ENCODE measurements at places on chromosomes 11 and 22.

- DNase-seq, result no peak
Observed at GRCh38 chr11:95985174-95985808, 61.4 kb upstream of the MTMR2 start.

- no peak for DNase-seq
Observed at GRCh38 chr11:1082728-1083620, 8.3 kb downstream of the MUC2 start.

DNA sequence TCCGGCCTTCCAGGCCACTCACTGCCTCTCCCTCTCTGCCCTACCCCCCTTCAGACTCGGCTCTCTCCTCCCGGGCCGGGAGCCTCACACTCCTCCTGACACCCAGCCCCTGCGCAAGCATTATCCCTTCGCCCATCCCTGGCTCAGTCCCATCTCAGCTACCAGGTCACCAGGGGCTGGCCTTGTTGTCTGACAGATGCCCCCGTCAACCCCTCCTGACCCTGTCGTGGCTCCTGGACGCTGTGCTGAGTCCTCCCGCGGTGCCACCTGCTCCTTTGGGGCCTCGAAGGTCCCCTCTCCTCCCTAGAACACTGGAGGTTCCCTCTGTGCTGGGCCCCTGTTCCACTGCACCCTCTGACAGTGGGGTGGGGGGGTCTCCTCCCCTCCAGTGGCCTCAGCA is 32.9 kb downstream of the TRMU start:
- no peak for DNase-seq

DNA sequence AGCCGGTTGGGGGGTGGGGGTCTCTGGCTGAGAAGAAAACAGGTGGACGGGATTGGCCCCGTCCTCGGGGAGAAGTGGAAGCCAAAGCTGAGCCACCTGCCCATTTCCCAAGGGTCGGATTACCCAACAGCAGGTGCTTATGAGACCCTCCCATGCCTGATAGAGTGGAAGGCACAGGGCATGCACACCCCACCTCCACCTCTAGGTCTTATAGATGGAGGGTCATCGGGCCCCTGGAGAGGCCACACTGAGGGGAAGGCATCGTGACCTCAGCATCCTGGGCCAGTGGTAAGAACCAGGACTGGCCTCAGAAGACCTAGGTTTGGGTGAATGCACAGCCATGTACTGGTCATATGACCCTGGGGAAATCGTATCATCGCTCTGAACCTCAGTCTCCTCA is 85.9 kb downstream of the BUD13 start:
- DNase-seq, result no peak

DNA sequence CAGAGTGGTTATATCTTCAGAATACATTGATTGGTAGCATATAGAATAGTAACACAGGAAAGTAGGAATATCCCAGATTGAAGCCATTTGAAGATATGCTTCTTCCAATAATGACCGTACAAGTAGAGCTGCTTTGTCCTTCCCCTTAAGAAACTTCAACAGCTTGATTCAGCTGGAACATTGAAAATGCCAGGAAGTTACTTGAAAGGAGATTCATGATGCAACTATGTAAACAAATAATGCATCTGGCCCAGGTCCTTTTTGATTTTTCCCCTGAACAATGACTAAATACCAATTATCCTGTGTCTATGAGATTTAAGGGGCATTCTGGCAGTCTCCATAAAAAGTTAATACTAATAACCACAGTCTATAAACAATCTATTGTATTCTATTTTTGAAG is 3.0 kb downstream of the DKK3 start:
- DNase-seq, result no peak

GRCh38 chr11:21572210-21572609 is 620.7 kb upstream of the ANO5 start:
- no peak for DNase-seq

DNA sequence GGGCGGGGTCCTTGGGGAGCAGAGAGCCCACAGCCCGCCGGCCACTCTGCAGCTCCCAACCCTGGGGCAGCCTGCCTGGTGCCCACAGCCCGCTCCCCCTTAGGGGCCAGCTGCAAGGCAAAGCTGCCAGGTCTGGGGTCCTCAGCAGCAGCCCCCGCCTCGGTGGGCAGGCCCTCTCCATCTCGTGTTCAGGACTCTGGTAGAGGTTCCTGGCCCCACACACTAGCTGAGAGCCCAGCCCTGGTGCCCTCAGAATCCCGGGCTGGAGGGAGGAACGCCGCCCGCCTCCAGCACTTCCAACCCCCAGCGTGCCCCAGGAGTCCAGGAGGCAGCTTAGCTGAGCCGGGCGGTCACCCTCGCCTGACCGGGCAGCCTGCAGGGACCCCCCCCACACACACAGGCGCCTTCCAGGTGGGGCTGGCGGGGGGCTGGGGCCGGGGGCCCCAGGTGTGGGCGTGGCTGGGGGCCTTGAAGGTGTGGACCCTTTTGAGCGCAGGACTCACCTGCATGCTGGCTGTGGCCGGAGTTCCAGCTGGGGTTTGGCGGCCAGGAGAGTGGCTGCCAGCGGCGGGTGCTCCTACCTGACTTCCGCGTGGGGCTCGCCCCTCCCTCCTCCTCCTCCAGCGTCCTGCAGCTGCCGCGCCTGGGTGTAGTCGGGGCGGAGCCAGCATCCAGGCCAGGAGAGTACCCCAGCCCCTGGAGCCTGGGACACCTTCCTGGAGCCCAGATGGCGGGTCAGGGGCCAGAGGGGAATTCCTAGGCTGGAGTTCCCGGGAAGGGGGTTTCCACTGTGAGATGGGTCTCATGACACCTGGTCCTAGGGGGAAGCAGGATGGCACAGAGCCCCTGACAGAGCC is at the start of gene ANO9:
Gene ANO9 (minus strand): TSS at position 594 of the 857 bp plus-strand sequence. CDS start 85 bp downstream, at position 509.
- DNase-seq, result no peak

DNA sequence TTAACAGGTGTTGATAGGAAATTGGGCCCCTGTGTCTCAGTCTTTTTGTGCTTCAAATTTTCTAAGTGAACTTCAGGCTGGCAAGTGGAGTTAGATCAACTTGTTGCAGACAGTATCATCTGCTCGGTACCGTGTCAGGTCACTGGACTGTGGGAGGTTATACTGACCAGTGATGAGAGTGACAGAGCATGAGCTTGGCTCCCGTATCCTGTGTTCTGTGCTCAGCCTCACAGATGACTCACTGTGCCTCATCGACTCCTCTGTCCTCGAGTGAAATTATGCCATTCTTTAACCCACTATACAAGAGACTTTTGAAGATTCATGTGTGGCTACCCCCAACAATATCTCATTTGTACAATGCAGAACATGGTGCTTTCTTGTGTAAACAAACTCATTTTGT is 7.9 kb downstream of the GRAP2 start:
- peak; percentile 15 for DNase-seq

DNA sequence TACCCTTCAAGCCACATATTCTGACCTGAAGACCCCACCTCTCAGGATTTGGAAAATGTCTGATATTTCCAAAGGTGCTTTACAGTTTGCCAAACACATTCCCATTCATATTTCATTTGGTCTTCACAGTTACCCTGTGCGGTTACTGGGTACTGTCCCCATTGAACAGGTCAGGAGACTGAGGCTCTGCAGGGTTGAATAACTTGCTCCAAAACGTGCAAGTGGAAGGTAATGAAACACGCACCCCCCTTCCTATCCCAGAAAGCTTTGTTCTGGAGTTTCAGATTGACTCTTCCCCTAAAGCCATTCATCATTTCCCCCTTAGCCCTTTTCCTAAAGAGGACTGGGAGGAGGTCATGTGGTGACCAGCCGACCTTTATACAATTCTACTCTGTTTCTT is 18.8 kb downstream of the MICAL2 start:
- DNase-seq, result no peak

DNA sequence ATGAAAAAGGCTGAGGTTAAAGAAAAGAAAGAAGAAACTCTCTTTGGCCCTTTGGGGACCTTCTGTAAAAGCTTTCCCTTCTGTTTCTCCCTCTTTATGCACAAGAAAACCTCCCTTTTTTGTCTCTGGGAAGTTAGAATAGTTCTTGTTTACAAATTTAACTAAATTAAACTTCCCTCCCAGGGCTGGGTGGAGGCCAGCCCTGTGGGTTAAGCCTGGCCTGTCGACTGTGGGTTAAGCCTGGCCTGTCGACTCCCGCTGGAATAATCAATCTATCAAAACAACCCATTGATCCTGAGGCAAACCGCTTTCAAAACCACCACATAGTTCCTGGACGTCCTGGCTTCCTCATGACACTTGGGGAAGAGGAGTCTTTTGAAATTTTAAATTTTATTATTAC is 1.2 kb upstream of the DRG1 start:
- no peak for DNase-seq

GRCh38 chr11:75826461-75827230 is 11.6 kb downstream of the UVRAG start:
- DNase-seq, result no peak

GRCh38 chr11:8206251-8207079 is 37.6 kb upstream of the RIC3 start:
- no peak for DNase-seq

DNA sequence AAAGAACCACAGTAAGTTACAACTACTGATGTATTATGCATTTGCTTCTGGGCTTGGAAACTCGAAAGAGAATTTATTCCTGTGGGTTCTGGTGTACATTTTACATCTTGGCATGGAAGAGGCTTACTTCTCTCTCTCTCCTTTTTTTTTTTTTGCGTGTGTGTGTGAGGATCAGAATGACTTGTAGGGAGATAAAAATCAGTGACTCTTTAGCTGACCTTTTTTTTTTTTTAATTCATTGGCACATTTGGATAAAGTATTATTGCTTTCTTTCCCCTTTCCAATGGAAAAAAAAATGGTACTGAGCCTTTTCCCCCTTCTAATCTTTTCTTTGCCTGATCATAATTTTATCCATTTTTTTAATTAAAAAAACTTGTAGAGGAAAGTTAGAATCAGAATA is 43.5 kb downstream of the EXT2 start:
- no peak for DNase-seq

- DNase-seq, result no peak
Observed at GRCh38 chr11:59403546-59403945, 22.7 kb downstream of the OR5A2 start.

DNA sequence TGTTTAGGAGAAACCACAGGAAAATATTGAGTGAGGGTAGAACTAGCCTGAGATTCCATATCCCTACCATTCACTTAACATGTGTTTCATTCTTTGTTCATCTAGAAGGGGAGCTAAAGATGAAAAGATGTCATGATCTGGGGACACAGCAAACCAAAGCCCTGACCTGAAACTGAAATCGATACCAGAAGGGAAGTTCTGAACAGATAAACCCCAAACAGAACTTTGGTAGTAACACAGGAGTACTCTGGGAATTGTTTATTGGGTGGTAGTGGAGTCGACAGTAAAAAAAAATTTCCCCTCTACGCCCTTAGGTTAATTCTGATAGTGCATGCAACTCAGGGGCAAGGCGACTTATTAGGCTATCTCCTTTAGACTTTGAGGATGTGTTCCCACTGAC is 27.2 kb downstream of the OR2AT4 start:
- DNase-seq, result no peak

GRCh38 chr11:128291835-128292234 is 295.5 kb downstream of the ETS1 start:
- no peak for DNase-seq

DNA sequence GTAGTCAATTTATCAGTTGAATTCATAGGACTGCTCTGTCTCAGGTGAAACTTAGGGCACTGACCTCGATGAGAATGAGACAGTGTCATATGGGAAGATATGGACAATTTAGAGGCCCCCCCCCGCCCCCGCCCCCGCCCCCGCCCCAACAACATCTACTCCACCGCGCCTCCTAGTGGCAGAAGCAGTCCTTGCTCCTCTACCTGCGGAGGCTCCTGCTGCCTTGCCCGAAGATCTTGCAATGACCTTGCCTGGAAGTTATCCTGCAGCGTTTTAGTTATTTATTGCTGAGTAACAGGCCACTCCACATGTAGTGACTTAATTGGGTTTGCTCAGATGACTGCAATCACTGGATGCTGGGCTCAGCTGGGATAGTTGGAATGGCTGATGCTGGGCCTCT is 15.2 kb downstream of the SERPINH1 start:
- no peak for DNase-seq

- no peak for DNase-seq
Observed at GRCh38 chr11:8286886-8287285, 23.2 kb upstream of the LMO1 start.

DNA sequence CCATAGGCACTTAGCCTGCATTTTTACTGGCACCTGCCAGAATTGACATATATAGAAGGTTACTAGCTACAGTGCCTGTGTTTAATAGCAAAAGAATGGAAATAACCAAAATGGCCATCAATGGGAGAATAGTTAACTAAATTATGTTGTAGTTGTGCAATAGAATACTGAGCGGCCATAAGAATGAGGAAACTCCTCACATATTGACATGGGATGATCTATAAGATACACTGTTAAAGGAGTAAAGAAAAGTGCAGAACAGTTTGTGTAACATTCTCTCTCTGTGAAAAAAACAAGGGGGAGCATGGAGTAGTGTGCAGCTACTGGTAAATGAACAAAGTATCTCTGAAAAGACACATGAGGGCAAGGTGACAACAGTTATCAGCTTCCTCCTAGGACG is 21.5 kb downstream of the ARAP1 start:
- DNase-seq, result no peak

GRCh38 chr11:21988477-21988876 is 204.4 kb upstream of the ANO5 start:
- DNase-seq, result no peak

- peak; percentile 12 for DNase-seq
Observed at GRCh38 chr11:45110562-45110961, 35.9 kb upstream of the PRDM11 start.

- no peak for DNase-seq
Observed at GRCh38 chr22:39526736-39527171, 5.8 kb downstream of the RPS19BP1 start.

- DNase-seq, result no peak
Observed at GRCh38 chr11:94708642-94709041, 59.5 kb upstream of the AMOTL1 start.

- DNase-seq, result no peak
Observed at GRCh38 chr11:131859538-131860210, 489.3 kb downstream of the NTM start.

GRCh38 chr22:36879775-36880174 is 19.0 kb downstream of the NCF4 start:
- no peak for DNase-seq

- no peak for DNase-seq
Observed at GRCh38 chr11:45917286-45917622, 423 bp downstream of the PEX16 start.

DNA sequence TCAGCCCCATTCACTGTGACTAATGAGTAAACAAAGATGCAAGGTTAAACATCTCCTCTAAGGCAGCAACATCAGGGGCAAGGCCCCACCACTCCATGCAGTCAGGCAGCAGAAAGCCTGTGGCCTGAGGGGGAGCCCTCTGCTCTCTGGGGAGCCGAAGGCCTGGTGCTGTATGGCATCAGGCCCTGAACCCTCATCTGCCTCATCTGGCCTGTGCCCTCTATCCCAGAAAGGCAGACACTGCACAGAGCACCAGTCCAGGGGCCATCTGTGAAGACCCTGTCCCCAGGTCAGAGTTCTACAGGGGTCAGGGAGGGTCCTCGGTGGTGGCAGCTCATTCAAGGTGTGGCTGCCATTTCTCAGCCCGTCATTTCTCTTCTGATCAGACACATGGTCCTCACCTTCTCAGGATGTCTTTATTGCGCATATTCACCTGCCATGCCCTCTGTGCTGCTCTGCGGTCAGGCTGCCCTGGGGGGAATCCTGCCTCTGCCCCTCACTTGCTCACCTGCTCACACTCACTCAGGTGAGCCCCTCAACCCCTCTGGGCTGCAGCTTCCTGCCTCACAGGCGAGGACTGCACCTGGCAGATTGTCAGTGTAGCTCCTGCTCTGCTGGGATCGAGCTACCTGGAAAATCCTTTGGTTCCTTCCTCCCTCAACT is 103.1 kb upstream of the PITPNB start:
- no peak for DNase-seq
